ENCODE measurements at places on chromosomes 6 and 20. TPM values are rescaled to one million over a fixed set of nuclear protein-coding genes. Genes with fewer than 3 reads are reported as not detected.

Gene LGSN
- total RNA-seq: not detected

Gene PACSIN1
- not detected for total RNA-seq

Gene SCRT2
- not detected for total RNA-seq

Gene LKAAEAR1
- total RNA-seq: 0.33 TPM

Gene POU5F1
- total RNA-seq: not detected

Gene RBPJL
- total RNA-seq: not detected

Gene CLVS2
- total RNA-seq: not detected

Gene GPX5
- total RNA-seq: not detected

Gene TRIM31
- not detected for total RNA-seq

Gene ENPP5
- total RNA-seq: not detected

Gene SGK2
- total RNA-seq: not detected

Gene MRPL2
- 26.5 TPM for total RNA-seq

Gene PDYN
- not detected for total RNA-seq

Gene MOG
- not detected for total RNA-seq

Gene NKX2-2
- not detected for total RNA-seq

Gene CD93
- total RNA-seq: 215 TPM

Gene TMEM170B
- total RNA-seq: 2.3 TPM

Gene PPP1R14C
- total RNA-seq: not detected

Gene SLC17A1
- total RNA-seq: not detected

Gene TBX18
- total RNA-seq: 1.6 TPM

Gene ARFGEF3
- total RNA-seq: 7.9 TPM

Gene CRIP3
- total RNA-seq: not detected

Gene ARMH2
- not detected for total RNA-seq

Gene BANF2
- total RNA-seq: not detected

Gene TBXT
- total RNA-seq: not detected

Gene PTCRA
- total RNA-seq: not detected

Gene PET117
- total RNA-seq: 7.8 TPM

Gene CAPN11
- total RNA-seq: 0.65 TPM

Measured in vein endothelial cell (primary cell).